ENCODE measurements at places on chromosomes 4 and X.

DNA sequence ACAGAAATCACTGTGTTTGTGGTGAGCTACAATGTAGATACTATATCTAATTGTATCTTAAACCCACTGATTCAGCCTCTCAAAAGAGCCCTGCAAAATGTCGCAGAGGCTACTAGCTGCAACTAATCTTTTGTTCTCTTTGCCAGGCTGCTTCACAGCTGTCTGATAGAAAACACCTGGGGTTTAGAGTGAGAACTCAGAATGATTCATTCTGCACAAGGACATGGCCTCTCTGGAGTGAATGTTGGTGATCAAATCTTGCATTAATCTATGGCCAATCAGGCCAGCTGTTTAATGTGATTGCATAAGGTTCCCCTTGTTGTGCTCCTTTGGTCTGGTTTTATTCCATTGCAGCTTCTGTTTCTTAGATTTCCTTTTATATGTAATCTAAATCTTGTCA lies 100.3 kb downstream of the EMCN start:
- DNase-seq, result no peak

- no peak for DNase-seq
Observed at GRCh38 chr4:22090661-22091351, 142.2 kb upstream of the KCNIP4 start.

DNA sequence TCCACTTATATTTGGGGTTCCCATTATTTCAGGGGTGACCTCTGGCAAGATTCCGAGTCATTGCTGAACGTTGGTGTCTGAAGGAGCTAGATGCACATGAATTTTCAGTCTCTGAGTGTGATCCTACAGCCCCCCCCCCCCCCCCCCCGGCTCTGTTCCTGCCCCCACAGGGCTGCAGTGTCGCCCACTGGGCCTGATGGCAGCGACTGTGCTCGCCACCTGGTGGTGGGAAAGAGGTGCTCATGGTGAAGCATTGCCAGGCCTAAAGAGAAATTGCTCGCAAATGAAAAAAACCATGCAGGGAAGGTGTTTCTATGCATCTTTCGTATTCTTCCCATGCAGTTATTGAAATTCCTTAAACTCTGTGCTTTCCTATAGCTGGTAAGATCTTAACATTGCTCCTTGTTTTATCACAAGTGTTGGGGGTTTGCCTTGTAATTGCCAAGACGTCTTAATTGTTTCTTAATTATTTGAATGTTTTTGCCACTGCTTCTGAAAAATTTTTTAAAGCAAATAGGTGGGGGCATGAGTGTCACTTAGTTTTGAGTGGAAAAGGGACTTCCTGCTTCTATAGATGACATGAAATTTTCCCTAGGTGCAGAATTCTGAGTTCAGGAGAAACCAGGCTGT lies 63.2 kb downstream of the CLDN22 start:
- DNase-seq, result no peak

DNA sequence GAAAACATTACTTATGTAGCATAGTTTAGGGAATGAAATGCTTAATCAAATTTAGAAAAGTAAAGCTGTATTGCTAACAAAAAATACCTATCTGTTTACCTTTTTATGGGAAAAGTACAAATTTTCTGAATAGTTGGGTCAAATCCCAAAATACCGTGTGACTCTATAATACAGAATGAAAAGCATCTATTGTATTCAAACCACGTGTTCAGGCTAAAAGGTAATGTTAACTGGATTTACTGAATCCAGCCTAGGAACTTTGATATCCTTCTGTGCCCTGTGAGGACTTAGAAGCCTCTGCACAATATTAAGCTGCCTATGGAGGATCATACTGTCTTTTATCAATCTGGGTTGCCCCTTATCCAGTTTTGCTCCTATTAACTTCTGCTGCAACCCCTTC lies 36.3 kb upstream of the AGA start:
- no peak for DNase-seq

DNA sequence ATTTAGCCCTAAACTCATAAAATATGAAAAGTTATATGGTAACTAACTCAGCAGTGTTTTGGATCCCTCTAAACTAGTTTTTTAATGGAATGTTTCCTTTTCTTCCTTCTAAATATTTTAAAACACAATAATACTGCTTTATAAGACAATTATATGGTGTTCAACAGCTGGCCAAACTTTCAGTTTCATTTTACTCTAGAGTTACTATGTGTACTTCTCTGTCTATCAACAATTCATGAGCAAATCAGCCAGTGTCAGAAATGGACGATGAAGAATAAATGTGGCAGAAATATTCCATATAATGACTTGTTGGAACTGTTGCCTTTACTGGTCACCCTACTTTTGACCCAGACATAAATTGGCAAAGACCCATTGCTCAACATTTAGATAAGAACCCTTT lies 64.8 kb upstream of the CXXC4 start:
- no peak for DNase-seq

DNA sequence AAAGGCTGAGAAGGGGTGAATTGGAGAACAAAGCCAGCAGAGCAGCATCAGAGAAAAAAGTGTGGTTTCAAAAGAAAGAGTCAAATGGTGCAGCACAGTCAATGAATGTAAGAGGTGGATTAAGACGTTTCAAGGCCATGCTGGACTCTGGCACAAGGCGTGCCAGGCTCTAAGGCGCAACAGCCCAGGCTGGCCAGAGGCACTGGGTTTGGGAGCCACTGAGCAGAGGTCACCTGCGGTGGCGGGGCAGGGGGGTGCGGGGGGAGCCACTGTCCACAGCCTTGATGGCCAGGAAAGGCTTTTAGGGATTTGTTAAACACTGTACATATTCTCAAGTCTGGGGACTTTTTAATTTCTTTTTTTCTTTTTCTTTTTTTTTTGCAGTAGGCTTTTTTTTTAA lies 222.5 kb upstream of the FAT1 start:
- DNase-seq, result no peak

DNA sequence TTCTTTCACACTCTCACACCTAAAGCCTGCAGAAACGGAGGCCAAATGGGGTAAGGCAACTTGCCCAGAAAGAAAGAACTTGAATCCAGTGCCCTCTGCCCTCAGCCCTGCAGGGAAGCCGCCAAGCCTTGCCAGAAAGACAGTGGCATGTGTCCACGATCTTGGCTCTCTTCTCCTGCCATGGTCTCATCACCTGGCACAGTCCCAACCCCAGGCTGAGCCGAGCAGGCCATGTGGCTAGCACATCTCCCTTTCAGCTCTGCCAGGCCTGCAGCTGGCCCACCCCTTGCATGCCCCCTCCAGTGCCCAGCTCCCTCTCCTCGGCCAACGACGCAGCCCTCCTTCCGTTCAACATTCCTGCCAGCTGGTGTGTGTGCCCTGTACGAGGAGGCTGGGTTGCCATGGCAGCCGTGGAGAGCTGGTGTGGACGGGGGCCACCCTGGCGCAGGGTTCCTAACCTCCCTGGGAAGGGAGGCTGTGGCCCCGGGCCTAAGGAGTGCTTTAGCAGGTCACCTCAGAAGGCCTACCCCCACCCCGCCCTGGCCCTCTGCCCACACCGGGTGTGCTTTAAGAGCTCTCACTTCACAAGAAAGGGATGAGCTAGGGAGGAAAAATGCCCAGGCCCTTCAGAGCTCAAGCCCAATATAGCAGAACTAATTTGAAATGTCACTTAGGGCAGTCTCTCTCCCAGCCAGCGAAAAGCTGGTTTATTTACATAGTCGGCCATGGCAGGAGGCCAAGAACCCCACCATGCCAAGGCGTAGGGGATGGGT lies 73.0 kb upstream of the PJA1 start:
- no peak for DNase-seq

GRCh38 chrX:53939127-53939526 lies 105.1 kb downstream of the PHF8 start:
- DNase-seq, result no peak

- no peak for DNase-seq
Observed at GRCh38 chrX:72663737-72664136, 50.4 kb downstream of the PHKA1 start.

DNA sequence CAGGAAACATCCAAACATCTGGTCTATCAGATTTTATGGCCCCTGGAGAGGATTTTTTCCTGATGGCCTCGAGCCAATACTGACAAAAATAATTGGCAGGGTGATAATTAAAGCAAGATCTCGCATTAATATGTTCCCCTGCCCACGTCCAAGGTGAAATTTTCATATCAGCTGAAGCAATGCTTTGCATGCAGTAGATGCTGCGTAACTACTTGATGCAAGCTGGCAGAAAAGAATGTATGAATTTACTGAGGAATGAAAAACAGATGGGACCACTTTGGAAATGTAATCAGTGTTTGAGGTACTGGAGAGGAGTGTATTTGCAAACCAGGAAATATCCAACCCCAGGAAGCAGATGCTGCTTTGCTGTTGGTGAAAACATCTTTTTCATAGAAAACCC lies 36.8 kb upstream of the REST start:
- no peak for DNase-seq

DNA sequence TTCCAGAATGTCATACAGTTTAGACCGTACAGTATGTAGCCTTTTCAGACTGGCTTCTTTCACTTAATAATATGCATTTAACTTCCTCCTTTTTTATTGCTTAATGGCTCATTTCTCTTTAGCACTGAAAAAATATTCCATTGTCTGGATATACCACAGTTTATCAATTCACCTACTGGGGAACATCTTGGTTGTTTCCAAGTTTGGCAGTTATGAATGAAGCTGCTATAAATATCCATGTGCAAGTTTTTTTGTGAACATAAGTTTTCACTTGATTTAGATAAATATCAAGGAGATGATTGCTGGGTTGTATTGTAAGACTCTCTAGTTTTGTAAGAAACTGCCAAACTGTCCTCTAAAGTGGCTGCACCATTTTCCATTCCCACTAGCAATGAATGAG lies 375.5 kb downstream of the PCDH18 start:
- no peak for DNase-seq

DNA sequence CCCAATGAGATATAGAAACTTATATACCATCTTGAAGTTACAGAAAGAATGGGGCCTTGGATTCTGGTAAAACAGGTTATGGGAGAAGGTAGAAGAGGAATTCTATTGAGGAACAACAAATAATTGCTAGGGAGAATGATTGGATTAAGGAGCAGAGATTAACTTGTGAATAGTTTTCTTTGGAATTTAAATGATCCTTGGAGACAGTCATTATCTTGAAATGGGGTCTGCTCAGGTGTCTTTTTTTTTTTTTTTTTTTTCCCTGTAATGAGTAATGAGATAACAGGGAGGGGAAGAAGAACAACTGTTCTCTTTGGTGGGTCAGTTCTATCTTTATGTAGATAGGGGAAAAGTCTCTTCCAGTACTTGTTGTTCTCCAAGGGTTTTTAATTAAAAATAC lies 1406.0 kb downstream of the RPA4 start:
- DNase-seq, result no peak

- no peak for DNase-seq
Observed at GRCh38 chr4:114226968-114227760, 247.7 kb upstream of the ARSJ start.

GRCh38 chrX:12955882-12956703 lies 18.8 kb upstream of the TMSB4X start:
- DNase-seq, result peak; percentile 35
